ENCODE measurements at places on chromosomes 2 and 18. TPM values are rescaled to one million over a fixed set of nuclear protein-coding genes. Genes with fewer than 3 reads are reported as not detected.

Gene BUB1
- 1.7 TPM for polyA plus RNA-seq

Gene SLC30A3
- polyA plus RNA-seq = not detected

Gene HOXD11
- polyA plus RNA-seq = not detected

Gene FOXD4L1
- not detected for polyA plus RNA-seq

Gene FSHR
- polyA plus RNA-seq = not detected

Gene SCLY
- polyA plus RNA-seq = 8.9 TPM

Gene ZNF521
- polyA plus RNA-seq = 4.3 TPM

Gene ABCG8
- polyA plus RNA-seq = not detected

Gene ANKRD30BL
- polyA plus RNA-seq = 0.35 TPM

Gene GREB1
- polyA plus RNA-seq = 0.32 TPM

Measured in Purkinje cell (primary cell).